Small intestine (tissue), 16 donors: ENCODE measurements at places on chromosomes 3 and 15. TPM values are rescaled to one million over a fixed set of nuclear protein-coding genes. Genes with fewer than 3 reads are reported as not detected.

DNA sequence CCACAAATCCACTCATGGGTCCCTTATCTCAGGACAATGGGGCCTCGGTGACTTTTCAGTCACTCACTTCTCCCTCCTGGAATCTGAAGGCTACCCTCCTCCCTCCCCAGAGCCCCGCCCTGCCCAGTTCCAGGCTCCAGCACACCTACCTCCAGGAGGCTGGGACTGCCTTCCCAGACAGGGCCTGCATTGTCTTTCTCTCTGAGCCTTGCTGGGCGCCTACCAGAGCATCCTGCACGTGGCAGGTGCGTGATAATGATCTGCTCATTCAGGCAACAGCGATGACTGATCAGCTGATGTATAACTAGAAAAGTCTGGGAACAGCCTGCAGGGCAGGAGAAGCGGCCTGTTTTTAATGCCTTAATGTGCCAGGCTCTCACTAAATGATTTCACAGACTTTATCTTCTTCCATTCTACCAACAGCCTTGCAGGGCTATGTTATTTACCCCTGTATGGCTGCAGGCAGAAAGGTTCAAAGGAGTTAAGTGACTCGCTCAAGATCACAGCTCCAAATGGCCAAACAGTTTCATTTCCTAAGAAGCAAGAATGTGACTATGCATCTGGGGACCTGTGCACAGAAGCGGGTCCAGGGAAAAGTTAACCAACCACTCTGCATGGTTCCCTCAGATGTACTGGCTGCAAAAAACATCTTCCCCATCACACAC, 6.3 kb downstream of the ADAMTS17 start:
- H3K4me1 ChIP-seq = no peaks in the 10 kb centered on the region
- no peaks in the 10 kb centered on the region for H3K36me3 ChIP-seq
- peaks cover 5% of the 10 kb centered on the region for H3K27me3 ChIP-seq
- no peak overlapping the region for H3K27ac ChIP-seq
- DNase-seq = no peak

DNA sequence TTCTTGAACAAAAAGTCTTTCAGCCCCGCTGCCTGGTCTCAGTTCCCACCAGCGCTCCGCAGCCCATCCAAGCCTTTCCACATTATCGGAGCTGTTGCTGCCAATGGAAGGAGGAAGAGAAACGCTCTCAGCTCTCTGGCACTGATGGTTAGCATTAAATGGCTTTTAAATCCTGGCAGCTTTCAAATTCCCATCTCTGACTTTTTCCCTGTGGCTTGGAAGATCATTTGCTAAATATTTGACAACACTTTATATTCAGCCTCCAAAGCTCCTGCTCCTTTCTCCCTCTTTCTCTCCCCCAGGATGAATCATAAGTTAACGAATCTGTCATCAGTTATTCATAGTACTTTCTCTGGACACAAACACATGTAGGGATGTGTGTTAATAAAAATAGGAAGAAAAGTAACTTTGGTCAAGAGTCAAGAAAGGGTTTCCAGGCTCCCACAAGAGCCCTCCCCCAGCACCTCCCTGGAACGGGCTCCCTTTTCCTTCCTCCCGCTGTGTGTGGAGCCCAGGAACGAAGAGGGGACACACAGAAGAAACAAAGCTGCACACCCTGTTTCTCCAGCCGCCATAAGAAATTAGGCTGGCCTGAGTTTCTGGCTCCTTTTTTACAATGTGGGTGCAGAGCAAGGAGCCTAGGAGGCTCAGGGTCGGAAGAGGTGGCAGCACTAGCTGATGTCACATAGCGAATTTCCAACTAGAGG, 47.6 kb upstream of the TSEN2 start:
- no peak overlapping the region for H3K4me3 ChIP-seq
- H3K27me3 ChIP-seq = no peaks in the 10 kb centered on the region
- no peak for DNase-seq
- no peaks in the 10 kb centered on the region for H3K4me1 ChIP-seq

The C15orf62 gene
- not detected for polyA plus RNA-seq

The ATR gene
- polyA plus RNA-seq = 3.5 TPM

DNA sequence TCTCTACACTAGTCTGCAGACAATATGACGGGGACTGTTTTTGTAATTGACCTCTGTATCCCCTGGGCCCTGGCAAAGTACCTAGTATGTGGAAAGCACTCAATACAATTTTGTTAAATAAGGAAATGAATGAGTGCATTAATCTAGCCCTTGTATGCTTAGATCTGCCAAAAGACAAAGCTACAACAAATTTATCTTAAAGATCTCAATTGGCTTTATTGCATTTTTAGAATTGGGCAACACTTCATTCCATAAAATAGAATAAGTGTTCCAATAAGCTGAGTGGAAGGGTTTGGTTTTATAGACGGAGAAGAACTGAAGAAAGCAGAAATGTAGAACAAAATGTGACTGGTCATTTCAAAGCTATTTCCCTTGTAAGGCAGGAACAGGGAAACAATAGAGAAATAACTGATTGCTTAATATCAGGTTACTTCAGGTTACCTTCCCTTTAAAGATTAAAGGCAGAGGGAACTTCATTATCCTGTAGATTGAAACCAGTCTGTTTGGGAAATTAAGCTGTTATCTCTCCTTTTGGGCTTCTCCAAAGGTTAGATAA, 108.3 kb upstream of the MME start:
- DNase-seq = no peak
- H3K4me1 ChIP-seq = peaks cover 3% of the 10 kb centered on the region
- no peak overlapping the region for H3K4me3 ChIP-seq
